ENCODE measurements at places on chromosomes 7 and 10.

- no peak for DNase-seq
Measured at GRCh38 chr10:70514591-70514990, 36.0 kb downstream of the PALD1 start.

DNA sequence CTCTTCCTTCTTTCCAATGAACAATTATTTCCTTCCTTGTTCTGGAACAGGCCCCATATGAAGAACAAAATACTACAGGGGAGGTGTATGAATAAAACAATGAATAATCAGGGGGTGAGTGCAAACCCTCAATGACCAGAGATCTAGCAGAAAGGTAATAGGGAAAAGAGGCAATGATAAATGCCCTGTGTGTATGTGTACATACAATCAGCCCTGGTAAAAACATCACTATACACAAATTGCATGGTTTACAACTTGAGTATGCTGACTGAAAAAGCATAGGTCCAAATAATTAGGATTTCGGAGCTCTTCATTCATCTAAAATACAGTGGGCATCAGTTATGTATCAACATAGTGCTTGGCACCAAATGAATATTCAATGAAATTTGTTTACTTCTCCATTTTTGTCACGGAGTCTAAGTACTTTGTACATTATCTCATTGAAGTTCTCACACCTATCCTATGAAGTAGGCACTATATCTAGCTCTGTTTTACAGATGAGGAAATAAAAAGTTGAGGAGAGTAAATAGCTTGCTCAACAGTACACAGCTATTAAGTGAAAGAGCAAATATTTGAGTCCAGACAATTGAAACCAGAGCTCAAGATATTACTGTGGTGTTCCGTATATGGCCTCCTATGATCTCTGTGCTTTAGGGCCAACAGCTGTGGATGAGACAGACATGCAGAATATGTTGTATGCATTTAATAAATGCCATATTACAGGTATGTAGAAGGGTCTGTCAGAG lies 1065.4 kb downstream of the SORCS3 start:
- no peak for DNase-seq

DNA sequence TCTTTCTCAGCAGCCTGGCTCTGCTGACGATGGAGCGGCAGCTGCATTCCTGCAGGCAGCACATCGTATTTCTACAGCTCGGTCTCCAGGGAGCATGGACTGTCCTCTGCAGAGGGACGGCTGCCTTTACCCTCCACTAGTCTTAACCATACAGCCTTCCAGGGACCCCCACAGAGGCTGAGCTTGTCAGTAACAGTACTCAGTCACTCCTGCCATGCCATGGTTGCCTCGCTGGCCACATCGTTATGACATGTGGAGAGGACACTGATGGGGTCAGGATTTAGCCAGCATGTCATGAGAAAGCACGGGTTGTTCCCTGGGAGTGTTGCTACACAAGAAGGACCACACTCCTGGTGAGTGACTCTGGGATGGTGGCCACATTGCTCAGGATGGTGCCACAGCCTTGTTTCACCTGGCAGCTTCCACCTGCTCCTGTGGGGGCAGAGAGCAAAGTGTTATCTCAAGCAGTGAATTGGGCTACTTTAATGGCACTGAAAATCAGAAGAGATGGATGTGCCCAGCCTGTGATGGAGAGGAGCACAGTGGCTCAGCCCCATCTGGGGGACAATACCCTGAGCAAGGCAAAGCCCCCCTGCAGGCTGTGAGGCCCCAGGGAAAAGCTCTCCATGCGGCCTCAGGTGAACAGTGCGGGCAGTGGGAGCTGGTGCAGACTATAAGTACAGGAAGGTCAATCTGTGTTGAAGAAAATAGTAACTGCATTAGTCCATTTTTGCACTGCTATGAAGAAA lies 443.9 kb downstream of the TCERG1L start:
- DNase-seq, result no peak

- DNase-seq, result no peak
Measured at GRCh38 chr10:76082232-76082631, 650.8 kb downstream of the LRMDA start.

DNA sequence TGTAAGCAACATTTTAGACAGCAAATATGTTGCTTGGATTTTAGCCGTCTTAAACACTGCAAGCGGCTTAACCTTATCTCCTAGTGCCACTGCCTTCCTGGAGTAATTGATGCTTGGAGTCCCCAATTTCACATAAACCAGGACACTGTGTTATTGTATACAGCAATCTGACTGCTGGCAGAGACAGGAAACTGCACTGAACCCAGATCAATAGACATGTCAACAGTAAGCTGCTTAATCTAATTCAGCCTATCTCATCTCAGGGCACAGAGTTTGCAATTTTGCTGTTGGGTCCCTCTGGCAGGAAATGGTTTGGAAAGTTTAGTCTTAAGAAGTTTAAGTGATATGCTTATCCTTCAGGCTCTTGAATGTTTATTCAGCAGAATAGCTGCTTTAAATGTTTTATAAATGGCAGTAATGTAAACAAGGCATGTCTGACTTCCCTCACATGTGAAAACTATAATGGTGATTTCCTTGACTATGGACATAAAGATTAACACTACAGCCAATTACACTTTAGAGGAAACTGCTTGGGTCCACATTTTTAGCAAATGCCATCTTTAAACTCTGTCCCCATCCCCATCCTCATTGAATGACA lies 598.6 kb downstream of the PARD3 start:
- peak; percentile 57 for DNase-seq

DNA sequence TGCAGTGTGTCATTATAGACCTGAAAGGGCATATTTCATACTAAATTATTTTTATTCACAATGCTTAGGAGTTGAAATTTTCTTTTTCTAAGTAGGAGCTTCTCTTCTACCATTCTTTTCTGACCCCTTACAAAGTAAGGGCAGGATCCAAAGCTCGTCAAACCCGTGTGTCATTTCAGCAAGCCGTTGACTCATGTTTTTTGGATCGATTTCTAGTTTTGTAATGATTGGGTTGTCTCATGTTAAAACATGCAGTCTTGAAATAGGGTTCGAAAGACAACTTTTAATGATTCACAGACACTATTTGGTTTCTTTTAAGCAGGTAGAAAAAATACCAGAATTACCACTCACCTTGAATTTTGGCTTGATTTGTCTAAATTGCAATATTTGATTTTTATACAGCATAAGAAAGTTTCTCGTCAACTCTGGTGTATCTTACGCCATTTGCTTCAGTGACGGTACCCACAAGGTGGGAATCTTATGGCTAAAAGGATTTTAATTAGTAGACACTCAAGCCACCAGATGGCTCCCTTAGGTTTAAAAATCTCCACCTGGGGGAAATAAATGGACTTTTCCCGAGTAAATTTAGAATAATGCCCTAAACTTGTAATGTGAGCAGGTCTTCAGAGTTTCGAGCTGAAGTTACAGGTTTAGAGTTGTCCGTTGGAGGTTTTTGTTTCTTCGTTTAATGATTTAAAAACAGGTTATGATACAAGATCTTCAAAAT lies 283.4 kb downstream of the CCDC3 start:
- DNase-seq, result peak; percentile 16

DNA sequence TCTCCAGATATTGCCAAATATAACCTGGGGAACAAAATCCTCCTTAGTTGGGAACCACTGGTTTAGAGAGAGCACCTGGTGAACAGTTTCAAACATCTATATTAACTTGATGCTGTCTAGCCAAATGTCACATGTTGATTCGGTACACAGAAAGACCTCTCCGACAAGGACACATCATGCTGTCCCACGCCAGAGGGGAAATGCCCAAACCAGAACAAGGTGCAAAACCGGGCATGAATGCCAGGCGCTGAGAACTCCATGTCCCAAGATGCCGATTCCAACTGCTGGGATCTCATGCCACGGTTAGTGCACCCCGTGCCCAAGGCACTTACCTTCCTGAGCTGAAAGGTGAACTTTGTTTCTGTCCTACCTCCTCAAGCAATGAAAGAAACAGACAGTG lies 100.8 kb downstream of the SFMBT2 start:
- DNase-seq, result no peak

GRCh38 chr7:25574828-25575227 lies 346.5 kb upstream of the NPVF start:
- no peak for DNase-seq

Measured in NCI-H146 (cell line).